NCI-H526 treated with DMSO at 0.1 percent for 48 hours (cell line): ENCODE measurements at places on chromosomes 1 and 21.

DNA sequence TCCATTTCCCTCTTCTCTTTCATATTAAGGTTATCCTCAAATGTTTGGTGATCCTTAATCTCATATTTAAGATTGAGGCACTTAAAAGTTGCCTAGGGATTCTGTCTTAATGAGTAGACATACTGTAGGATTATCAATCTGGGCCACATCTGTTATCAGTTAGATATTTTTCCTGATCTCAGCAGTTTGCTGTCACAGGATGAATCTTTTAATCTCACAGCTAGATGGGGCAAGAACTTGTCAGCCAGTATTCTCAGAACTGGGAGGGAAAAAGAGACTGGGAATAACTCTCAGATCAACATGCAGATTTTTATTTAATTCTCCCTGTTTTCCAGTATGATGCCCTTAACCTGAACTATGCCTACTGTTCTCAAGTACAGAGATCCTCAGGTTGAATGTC is 14.0 kb downstream of the ZNF644 start:
- DNase-seq: no peak

- peak; percentile 97 for DNase-seq
Observed at GRCh38 chr1:155127105-155127966, at the start of gene EFNA1. Gene EFNA1 (plus strand): TSS chr1:155127876. CDS start chr1:155127978, 102 bp downstream.

DNA sequence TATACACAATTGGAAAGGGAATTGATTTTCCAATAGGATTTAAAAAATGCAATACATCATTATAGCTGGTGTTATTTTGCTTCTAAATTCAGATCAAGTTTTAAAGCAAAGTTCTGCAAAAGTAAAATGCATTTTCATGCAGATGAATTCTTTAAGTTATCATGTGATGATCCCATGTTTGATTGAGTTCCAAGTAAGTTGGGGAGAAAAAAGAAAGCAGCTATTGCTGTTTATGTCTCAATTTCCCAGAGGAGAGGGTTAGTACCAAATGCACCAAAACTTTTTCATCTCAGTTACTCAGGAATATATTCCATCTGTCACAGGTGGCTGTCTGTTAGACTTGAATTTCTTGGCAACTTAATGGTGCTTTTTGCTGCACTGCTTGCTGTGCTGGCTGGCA is 29.7 kb downstream of the HSPA13 start:
- DNase-seq: no peak

DNA sequence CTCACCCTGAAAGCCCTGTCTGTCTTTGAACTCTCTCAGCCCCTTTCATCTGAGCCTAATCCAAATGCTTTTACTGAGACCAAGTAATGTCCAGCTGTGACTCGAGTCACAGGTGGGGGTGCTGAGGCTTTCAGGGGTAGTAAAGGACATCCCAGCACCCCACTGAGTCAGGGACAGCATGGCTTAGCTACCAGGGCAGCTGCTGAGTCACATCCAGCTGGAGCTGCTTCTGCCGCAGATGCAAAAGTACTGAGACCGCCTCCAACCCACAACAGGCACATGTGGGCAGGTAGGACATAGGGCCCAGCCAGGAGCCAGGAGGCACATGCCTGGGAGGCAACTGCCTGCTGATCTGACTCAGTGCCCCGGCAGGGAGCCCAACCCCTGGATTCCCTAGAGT is 6.7 kb upstream of the VSIG8 start:
- DNase-seq: no peak

- no peak for DNase-seq
Observed at GRCh38 chr1:45282351-45282750, 44.3 kb upstream of the HPDL start.
